PC-3 (cell line): ENCODE measurements at places on chromosomes 2 and 18. TPM values are rescaled to one million over a fixed set of nuclear protein-coding genes. Genes with fewer than 3 reads are reported as not detected.

- no peaks in the 10 kb centered on the region for H3K36me3 ChIP-seq
- H3K4me1 ChIP-seq, result peaks cover 40% of the 10 kb centered on the region
- H3K27ac ChIP-seq, result peak overlapping the region; percentile 94; the same call in 1 of the 2 replicates
- H3K27me3 ChIP-seq, result no peaks in the 10 kb centered on the region
Measured at GRCh38 chr2:9114458-9114857, 92.2 kb upstream of the ASAP2 start.

RHBDD1 gene
- total RNA-seq, result 7.8 and 9.1 TPM in 2 replicates

- no peaks in the 10 kb centered on the region for H3K36me3 ChIP-seq
- no peak overlapping the region for H3K27ac ChIP-seq
- H3K27me3 ChIP-seq, result peaks cover 32% of the 10 kb centered on the region
- no peak for DNase-seq
- H3K4me1 ChIP-seq, result no peaks in the 10 kb centered on the region
Measured at GRCh38 chr2:58720770-58721697, 479.9 kb upstream of the FANCL start.

DNA sequence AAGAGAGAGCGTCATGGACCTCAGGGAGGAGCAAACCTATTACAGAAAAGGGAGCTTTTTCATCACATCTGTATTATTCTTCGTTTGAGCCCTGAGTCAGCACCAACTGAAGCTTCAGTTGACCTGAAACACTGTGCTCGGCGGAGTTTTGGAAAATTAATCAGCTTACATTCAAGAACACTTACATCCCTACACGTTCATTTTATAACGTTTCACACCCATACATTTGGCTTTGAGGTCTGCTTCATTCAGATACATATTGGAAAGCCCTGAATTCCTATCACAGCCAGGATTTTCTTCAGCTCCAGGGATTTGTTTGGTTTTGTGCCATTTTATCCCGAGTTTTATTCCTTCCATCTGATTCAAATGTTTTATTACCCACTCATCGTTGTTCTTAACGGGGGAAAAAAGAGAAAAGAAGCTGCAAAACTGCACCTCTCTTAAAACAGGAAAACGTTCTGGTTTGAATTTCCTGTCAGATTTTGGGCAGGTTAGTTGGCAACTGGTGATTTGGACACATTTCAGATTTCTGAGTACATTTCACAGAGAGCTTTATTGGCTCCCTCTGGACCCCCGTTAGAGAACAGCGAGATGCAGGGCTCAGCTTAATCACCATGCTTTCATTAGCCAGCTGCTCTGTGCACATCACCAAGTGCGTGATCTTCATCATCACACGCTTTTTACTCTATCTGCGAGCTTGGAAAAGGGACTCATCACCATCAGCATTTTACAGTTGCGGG lies 88.8 kb downstream of the CDC42EP3 start:
- no peak overlapping the region for H3K27ac ChIP-seq
- peaks cover 49% of the 10 kb centered on the region for H3K4me1 ChIP-seq

PUM2 gene
- total RNA-seq, result 14.9 and 25.3 TPM in 2 replicates

CACNB4 gene
- total RNA-seq, result not detected in 2 replicates

PCARE gene
- not detected in 2 replicates for total RNA-seq

- H3K4me3 ChIP-seq, result no peak overlapping the region
- no peak for DNase-seq
- no peaks in the 10 kb centered on the region for H3K36me3 ChIP-seq
- no peak overlapping the region for H3K27ac ChIP-seq
Measured at GRCh38 chr2:30022444-30023071, 101.2 kb upstream of the ALK start.

TRIM43 gene
- total RNA-seq, result not detected in 2 replicates

- no peaks in the 10 kb centered on the region for H3K36me3 ChIP-seq
- no peaks in the 10 kb centered on the region for H3K4me1 ChIP-seq
- no peak overlapping the region for H3K27ac ChIP-seq
Measured at GRCh38 chr2:35099342-35099741, 1256.2 kb upstream of the CRIM1 start.

GRCh38 chr2:138814123-138814898 lies 34.1 kb upstream of the NXPH2 start:
- no peak overlapping the region for H3K4me3 ChIP-seq
- H3K27ac ChIP-seq, result no peak overlapping the region
- no peaks in the 10 kb centered on the region for H3K36me3 ChIP-seq
- peaks cover 22% of the 10 kb centered on the region; the same call in 1 of the 2 replicates for H3K27me3 ChIP-seq

- no peaks in the 10 kb centered on the region for H3K36me3 ChIP-seq
- H3K27me3 ChIP-seq, result no peaks in the 10 kb centered on the region
- no peak overlapping the region for H3K27ac ChIP-seq
- H3K4me3 ChIP-seq, result no peak overlapping the region
- no peaks in the 10 kb centered on the region for H3K4me1 ChIP-seq
- no peak for DNase-seq
Measured at GRCh38 chr2:192030289-192030688, 164.4 kb downstream of the TMEFF2 start.

TRIM54 gene
- 0.51 and 1.6 TPM in 2 replicates for total RNA-seq

HOXD9 gene
- total RNA-seq, result not detected in 2 replicates

CXCR1 gene
- total RNA-seq, result not detected in 2 replicates

ADRA2B gene
- 0.12 TPM in 1 of 2 replicates, not detected in the other for total RNA-seq

DNA sequence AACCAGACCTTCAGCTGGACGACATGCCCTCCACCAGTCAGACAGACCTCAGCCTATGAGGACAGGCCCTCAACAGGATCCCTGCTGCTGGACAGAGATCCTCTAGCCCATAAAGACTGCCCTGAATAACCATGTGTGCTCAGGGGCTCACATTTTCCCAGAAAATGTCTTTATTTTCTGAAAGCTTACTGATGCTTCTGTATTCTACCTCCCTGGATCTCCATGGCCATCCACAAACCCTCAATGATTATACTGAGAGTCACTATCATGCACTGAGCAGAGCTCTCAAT lies 1.8 kb upstream of the PTPN18 start:
- H3K36me3 ChIP-seq, result no peaks in the 10 kb centered on the region
- H3K27me3 ChIP-seq, result no peaks in the 10 kb centered on the region
- no peak for DNase-seq
- H3K4me3 ChIP-seq, result no peak overlapping the region
- no peak overlapping the region for H3K27ac ChIP-seq
- H3K4me1 ChIP-seq, result peaks cover 4% of the 10 kb centered on the region; the same call in 1 of the 2 replicates

DNA sequence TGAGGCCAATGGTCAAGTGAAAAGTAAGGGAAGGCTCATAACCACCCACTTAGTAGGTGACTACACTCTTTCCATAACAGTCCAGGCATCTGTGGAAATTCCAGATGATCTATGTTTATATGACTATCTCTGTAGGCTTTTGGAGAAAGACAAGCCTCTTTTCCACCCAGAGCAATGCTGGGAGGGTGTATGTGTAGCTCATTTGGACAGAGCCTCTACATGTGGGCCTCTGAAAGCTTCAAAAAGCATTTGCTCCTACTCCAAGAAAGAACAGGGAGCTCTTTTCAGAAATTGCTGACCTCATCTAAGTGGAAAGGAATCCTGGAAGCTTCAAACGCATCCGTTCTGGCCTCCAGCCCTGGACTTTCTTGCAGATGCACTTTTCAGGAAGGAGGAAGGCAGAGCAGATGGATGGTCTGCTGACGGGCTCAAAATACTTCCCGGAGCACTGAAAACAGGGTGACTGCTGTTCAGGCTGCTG lies 308.7 kb downstream of the LRATD1 start:
- H3K27ac ChIP-seq, result no peak overlapping the region
- H3K27me3 ChIP-seq, result no peaks in the 10 kb centered on the region
- DNase-seq, result no peak
- no peaks in the 10 kb centered on the region for H3K4me1 ChIP-seq
- H3K36me3 ChIP-seq, result no peaks in the 10 kb centered on the region

DNA sequence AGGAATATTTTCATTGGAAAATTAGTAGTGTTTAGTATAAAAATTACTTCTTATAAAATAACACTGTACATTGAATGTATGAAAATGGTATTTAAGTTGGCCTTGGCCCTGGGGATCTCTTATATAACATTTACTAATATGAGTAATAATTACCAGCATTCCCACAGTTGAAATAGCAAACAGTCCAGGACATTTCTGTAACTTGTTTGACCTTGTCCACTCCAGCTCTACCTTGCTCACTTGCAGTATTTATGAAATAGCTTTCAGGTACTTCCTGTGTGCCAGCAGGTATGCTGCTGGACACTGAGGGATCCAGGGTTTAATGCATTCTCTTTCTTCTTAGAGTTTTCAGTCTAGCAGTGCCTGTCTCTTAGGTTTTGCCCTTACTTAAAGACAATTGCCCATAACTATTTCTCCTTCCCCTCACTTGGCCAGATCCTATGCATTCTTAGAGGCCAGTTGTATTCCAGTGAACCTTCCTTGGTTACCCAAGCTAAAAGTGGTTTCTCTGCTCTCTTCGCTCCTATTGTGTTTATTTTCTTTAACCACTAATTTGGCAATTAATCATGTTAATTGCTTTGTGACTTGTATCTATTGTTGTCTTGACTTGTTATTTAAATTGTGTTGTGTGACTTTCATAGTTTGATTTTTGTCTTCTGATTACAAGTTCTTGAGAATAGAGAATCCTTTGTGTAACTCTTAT lies 25.9 kb downstream of the BABAM2 start:
- peak; percentile 16 for DNase-seq
- no peak overlapping the region for H3K4me3 ChIP-seq

CYTIP gene
- total RNA-seq, result 0.26 TPM in 1 of 2 replicates, not detected in the other

GRCh38 chr18:75052475-75052874 lies 156.5 kb downstream of the PTGR3 start:
- DNase-seq, result no peak
- peaks cover 16% of the 10 kb centered on the region for H3K4me1 ChIP-seq
- H3K4me3 ChIP-seq, result no peak overlapping the region
- H3K36me3 ChIP-seq, result no peaks in the 10 kb centered on the region
- H3K27me3 ChIP-seq, result no peaks in the 10 kb centered on the region
- no peak overlapping the region for H3K27ac ChIP-seq

DNA sequence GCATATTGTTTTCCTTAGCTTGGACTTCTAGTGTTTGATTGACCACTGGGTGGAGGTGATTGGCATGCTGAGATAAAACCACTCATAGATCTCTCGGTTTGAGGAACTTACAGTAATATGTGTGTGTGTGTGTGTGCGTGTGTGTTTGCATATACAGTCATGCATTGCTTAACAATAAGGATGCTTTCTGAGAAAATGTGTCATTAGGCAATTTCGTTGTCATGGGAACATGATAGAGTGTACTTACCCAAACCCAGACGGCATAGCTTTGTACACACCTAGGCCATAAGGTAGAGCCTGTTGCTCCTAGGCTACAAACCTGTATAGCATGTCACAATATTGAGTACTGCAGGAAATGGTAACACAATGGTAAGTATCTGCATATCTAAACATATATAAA lies 167.3 kb downstream of the NYAP2 start:
- DNase-seq, result peak; percentile 26
- H3K4me3 ChIP-seq, result no peak overlapping the region
- H3K4me1 ChIP-seq, result no peaks in the 10 kb centered on the region
- H3K27ac ChIP-seq, result no peak overlapping the region
- H3K36me3 ChIP-seq, result no peaks in the 10 kb centered on the region

DNA sequence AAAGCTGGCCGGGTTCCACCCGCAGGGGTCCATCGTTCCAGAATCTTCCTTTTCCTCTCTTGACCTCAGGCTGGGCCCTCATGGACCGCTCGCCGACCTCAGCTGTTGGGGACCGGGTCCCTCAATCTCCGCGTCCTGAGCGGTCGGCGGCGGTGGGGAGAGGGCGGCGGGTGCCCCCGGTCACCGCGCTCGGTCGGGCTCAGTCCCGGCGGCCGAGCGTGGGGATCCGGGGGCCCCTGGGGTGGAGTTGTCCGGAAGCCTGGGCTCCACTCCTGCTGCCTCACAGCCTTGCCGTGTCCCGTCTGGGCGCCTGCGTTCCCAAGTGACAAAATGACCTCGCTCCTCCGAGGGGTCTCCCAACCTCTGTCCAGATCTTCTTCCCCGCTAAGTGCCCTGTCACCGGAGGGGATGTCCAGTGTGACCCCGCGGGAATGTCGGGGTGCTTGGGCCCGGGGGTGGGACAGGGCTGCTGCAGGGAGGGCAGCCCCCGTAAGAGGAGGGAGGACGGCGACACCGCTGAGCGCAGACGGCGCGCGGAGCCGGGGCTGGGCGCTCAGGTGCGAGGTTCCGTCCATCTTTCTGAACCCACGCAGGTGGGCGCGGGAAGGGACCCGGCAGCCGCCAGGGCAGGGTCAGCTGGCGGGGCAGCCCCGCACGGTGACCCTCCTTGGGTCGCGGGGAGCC lies 16.0 kb upstream of the E2F6 start:
- H3K27me3 ChIP-seq, result peaks cover 15% of the 10 kb centered on the region
- no peak overlapping the region for H3K4me3 ChIP-seq
- no peak for DNase-seq
- H3K36me3 ChIP-seq, result no peaks in the 10 kb centered on the region
- H3K27ac ChIP-seq, result no peak overlapping the region

DNA sequence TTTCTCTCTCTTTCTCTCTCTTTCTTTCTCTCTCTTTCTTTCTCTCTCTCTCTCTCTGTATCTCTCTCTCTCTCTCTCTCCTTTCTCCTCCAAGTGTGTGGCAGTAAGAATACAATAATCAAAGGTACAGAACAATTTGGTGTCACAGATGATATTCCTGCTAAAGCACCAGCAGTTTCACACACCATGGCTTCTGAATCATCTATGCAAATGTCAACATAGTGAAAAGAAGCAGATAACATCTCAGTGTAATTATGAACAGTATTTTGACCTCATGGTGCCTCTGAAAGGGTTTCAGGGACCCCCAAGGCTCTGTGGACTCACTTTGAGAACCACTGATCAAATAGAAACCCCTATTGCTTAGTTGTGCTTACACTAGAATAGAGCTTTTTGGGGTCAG lies 38.5 kb upstream of the CSRNP3 start:
- H3K4me1 ChIP-seq, result peaks cover 9% of the 10 kb centered on the region
- H3K27ac ChIP-seq, result no peak overlapping the region
- H3K36me3 ChIP-seq, result no peaks in the 10 kb centered on the region
- DNase-seq, result no peak
- no peaks in the 10 kb centered on the region for H3K27me3 ChIP-seq
- H3K4me3 ChIP-seq, result no peak overlapping the region

KCNJ13 gene
- total RNA-seq, result not detected in 2 replicates

- DNase-seq, result no peak
- no peak overlapping the region for H3K4me3 ChIP-seq
- no peaks in the 10 kb centered on the region for H3K36me3 ChIP-seq
- peaks cover 8% of the 10 kb centered on the region; the same call in 1 of the 2 replicates for H3K4me1 ChIP-seq
- H3K27me3 ChIP-seq, result no peaks in the 10 kb centered on the region
Measured at GRCh38 chr2:139165041-139165440, 384.9 kb upstream of the NXPH2 start.

- H3K27ac ChIP-seq, result no peak overlapping the region
- H3K4me3 ChIP-seq, result no peak overlapping the region
- H3K4me1 ChIP-seq, result no peaks in the 10 kb centered on the region
- peaks cover 6% of the 10 kb centered on the region; the same call in 1 of the 2 replicates for H3K27me3 ChIP-seq
- H3K36me3 ChIP-seq, result no peaks in the 10 kb centered on the region
- DNase-seq, result no peak
Measured at GRCh38 chr2:128444121-128444771, 125.6 kb upstream of the HS6ST1 start.

GRCh38 chr2:26620031-26620605 lies 21.0 kb downstream of the CIB4 start:
- H3K4me3 ChIP-seq, result no peak overlapping the region
- DNase-seq, result no peak

- no peaks in the 10 kb centered on the region for H3K27me3 ChIP-seq
- no peaks in the 10 kb centered on the region for H3K4me1 ChIP-seq
- H3K36me3 ChIP-seq, result no peaks in the 10 kb centered on the region
- DNase-seq, result no peak
Measured at GRCh38 chr2:4139731-4140130, 436.4 kb downstream of the DCDC2C start.
